ENCODE measurements at places on chromosomes 6 and 20.

- no peak for DNase-seq
Measured at GRCh38 chr20:38429301-38429700, 5.8 kb downstream of the SNHG17 start.

GRCh38 chr6:161079566-161080262 is 88.1 kb downstream of the MAP3K4 start:
- no peak for DNase-seq

DNA sequence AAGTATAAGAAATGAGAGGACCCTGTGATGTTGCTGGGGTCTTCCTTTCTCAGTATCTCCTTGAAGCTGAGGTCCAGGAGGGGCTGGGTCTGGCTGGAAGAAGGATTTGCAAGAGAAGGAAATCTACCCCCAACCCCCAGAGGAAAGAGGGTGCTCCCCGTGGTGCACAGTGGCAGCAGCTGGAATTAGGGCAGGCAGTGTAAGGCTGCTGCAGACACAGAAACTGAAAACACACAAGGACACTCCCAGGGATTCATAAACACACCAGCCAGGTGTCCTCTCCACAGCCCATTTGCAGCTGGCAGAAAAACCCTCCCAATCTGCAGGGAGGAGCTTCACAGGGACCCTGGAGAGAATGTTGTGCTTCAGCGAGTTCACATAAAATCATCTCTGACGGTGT is 297.2 kb downstream of the CDH26 start:
- peak; percentile 46 for DNase-seq

DNA sequence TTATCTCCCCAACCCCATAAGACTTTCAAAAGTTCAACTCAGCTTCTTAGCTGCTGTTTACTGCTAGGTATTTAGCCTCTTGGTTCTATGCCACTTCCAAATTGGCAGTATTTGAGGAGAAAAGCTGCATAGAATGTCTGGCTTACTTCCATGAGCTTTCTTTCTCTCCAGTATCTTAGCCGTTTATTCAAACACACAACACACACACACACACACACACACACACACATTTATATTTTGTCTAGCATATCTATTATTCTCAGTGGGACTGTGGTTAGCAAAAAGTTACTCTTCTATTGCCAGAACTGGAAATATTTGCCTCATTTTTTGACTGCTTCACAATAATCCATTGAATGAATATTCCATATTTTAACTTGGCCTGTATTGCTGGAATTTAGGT is 634.2 kb upstream of the IMPG1 start:
- DNase-seq: no peak

GRCh38 chr6:133504761-133505160 is 263.6 kb downstream of the EYA4 start:
- DNase-seq: peak; percentile 7

GRCh38 chr20:51491393-51491792 is 51.1 kb downstream of the NFATC2 start:
- DNase-seq: no peak

DNA sequence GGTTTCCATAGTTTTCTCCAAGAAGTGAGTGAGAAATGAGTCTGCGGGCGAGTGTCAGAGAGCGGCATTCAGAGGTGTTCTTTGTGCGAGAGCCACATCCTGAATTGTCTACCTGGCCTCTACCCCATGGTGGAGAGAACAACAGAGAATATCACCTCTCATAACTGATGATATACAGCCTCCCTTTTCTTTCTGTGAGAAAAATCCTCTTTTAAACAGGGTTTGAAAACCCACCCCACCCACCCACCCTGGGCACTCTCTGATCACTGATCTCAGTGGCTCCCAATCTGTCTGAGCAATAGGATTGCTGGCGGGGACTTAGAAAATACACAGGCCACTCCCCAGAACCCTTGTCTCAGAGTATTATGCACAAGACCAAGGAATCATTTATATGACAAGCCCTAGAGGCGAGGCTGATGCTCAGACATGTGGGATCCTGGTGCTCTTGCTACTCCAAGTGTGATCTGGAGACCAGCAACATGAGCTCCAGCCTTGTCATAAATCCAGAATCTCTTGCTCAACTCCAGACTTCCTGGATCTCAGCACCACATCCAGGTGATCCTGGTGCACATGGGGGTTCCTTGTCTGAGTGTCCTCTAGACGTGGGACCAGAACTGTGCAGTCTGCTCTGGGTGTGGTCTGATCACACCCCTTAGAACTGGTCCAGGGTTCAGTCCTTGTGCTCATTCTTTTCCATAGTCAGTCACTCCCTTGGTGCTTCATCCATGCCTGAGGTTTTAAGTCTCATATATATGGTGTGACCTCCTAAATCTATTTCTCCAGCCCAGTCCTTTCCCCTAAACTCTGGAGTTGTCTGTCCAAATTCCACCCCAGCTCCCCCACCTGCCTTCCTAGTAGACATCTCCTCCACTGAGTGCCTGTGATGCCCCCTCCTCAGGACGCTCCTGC is 5.3 kb downstream of the HLA-B start:
- no peak for DNase-seq
